ENCODE measurements at places on chromosomes 11 and 22.

DNA sequence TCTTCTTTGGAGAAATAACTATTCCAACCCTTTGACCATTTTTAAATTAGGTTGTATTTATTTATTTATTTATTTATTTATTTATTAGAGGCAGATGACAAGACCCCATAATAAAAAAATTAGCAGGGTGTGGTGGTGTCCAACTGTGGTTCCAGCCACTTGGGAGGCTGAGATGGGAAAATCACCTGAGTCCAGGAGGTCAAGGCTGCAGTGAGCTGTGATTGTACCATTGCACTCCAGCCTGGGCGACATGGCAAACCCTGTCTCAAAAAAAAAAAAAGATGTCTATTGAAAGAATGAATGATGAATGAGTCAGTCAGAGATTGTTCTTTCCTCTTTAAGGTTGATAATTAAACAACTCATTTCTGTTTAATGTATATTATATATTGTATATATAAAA is 129.6 kb downstream of the WNT11 start:
- DNase-seq = no peak

- peak; percentile 64 for DNase-seq
These were observed 34.2 kb downstream of the PHF21B start for GRCh38 chr22:44975427-44976262.

DNA sequence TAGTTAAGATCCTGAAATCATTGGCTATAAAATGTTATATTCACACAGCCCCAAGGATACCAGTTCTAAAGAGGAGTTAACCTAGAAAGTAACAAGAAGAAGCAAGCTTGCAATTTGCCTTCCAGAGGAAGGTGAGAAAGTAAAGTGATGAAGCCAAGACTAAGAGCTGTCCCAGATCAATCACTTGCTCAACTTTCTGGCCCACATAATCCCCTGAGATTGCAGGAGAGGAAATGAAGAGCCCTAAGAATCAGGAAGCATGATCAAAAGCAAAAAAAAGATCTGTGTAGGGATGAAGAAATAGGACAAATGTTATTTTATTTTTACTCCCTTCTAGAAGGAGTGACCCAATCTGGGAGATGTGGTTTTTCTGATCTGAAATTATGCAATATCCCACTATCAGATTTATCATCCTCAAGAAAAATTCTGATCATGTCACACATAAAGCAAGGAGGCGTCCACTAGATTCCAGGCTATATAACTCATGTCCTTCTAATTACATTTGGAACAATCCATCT is 180.3 kb upstream of the GUCY1A2 start:
- no peak for DNase-seq

DNA sequence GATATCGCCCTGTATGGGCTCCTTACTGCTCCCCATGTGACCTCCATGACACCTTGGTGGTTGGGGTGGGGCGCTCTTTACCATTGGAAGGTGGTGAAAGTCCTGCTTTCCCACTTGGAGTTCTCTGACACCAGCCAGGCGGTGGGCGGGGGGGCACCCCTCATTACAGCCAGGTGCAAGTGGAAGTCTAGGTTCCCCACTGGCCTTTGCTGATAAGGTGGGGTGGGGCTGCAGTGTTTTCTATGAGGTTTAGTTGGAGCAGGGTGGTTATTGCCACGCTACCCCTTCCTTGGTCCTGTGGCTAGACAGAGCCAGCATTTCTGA is 5.5 kb upstream of the SLC37A2 start:
- DNase-seq = no peak

DNA sequence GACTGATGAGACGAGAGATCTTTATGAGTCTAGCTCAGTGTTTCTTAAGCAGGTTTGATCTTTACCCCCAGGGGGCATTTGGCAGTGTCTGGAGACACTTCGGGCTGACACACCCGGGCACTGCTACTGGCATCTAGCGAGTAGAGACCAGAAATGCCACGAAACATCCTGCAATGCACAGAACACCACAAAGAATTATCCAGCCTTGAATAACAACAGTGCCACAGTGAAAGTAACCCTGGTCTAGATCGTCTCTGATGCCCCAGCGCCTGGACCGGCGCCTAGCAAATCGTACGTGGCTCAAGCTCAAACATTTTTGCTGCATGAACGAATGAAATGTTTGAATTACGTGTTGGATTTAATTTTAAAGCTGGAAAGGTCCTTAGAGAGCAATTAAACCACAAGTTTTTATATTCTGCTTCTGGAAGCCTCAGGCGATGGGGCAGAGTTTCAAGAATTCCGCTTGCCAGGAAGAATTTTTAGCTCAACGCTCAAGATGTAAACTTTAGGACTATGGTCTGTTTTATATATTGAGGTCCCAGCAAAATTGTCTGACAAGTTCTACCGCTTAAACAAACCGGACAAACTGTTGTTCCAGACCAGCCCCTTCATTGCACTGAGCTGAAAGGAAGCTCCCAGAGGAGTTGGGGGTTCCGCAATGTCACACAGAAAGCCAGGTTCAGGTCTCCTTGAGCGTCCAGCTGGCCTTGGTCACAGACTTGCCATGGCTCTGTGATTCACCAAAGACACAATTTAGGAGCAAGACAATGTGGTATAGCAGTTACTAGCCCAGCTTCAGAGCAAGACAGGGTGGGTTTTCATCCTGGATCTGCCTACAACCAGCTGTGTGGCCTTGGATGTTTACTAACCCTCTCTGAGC is 44.2 kb upstream of the SMTN start:
- DNase-seq = no peak

- no peak for DNase-seq
These were observed 6.0 kb downstream of the CNTF start for GRCh38 chr11:58628446-58628845.

DNA sequence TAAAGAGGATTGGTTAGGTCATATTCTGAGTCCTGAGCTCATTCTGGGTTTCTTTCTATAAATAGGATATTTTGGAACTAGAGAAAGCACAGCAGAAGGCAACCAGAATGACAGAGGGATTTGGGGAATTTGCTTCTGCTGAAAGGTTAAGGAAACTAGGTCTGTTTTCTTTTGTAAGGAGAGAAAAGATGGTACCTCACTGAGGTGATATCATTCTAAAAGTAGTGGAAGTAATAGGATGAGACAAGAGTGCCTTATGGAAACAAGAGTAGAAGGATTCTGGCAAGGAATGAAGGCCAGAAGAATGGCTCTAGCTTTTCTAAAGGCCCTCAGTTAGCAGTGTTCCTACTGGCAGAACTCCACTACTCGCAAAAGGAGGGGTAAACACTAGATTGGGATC is 26.7 kb upstream of the BDNF start:
- no peak for DNase-seq

DNA sequence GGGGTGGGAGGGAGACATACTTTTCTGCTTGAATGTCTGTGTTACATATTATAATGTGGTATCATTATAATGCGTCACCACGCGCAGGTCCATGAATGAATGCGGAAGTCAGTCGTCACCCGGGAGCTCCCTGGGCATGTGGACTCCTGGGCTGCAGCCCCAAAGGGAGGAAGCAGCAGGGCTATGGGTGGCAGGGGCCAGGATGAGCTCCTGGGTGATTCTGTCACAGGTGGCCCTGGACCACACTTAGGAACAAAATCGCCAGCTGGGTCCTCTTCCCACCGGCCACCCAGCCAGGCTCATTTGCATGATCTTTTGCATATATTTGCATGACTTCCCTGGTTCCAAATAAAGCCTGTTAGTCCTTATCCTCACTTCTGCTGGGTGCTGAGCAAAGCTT is 51.2 kb downstream of the KCNJ4 start:
- DNase-seq = no peak

GRCh38 chr11:46983598-46983997 is 47.0 kb downstream of the CSTPP1 start:
- no peak for DNase-seq

DNA sequence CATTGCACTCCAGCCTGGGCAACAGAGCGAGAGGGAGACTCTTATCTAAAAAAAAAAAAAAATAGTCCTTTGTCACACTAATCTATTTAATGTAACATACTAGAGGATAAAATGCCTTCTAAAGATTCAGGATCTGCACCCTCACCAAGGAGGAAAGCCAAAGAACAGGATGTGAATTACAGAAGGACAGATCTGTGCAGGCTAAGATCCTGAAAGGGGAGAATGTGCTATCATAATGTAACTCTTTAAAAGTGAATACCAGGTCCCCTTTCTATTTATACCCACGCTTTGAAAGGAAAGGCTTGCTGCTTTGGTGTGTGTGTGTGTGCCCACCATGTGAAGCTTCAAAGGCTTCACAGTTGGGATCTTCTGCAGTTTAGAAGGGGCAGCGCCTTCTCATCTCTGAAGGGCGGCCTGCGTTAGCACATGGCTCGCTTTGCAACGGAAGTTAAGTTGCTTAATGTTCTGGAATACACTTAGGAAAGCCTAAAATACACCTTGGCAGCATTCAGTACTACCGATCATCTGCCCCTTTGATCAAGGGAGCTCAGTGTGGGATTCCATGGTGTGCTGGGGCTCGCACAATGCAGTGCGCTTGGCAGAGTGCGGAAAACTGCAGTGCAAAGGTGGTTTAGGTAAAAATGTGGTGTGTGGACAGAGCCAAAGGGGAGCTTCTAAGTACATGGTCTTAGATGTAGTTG is 6.8 kb downstream of the CECR2 start:
- no peak for DNase-seq

DNA sequence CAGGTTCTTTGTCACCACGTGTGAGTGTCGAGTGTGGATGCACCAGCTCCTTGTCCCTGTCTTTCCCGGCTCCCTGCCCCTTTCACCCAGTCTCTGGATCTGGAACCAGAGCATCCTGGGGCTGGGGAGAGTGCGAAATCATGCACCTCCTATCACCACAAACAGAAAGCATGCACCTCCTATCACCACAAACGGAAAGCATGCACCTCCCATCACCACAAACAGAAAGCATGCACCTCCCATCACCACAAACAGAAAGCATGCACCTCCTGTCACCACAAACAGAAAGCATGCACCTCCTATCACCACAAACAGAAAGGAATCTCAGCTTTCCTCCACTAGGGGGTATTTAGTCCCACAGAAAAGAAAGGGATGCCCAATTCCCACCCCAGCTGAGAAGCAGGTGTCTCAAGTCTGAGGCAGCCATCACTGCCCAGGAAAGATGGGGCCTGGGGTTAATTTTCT is 5.9 kb upstream of the GLB1L3 start:
- DNase-seq = no peak

GRCh38 chr22:29442976-29443375 is 4.6 kb downstream of the RFPL1 start:
- no peak for DNase-seq

DNA sequence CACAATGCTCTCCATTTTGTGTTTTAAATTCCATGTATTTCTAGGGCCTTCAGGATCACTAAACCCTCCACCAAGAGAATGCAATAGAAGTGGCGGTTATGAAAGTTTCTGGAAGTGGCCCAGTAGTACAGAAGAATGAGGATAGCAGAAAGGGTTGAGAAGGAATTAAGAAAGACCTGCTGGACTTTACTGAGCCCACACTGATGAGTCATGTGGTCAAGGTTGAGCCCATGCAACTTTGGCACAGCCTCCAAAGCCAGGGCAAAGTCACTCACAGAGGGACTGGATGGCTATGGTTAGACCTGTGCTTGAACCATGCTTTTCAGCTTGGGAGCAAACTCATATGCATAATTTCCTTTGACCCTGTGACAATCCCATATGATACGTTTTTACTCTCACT is 102.9 kb upstream of the PLET1 start:
- no peak for DNase-seq

GRCh38 chr22:50621356-50621880 is 6.5 kb downstream of the ARSA start:
- DNase-seq = no peak

DNA sequence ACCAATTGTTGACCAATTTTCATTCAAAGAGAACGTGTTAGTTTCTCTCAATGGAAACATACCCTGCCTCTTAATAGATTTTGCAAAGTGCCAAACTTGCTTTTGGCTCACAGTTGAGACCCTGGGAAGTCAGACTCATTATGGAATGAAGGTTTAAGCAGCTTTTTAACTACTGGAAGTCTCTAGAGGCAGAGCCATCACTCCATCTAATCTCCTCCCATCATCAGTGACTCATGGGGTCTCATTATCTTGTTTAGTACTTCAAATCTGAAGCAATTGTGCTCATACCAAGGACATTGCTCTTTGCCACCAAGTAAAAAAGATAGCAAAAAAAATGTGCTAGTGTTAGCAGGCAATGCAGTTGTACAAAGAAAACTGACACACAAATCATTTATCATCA is 537.1 kb upstream of the LRRC4C start:
- DNase-seq = no peak

GRCh38 chr11:93000511-93001476 is 31.3 kb downstream of the MTNR1B start:
- no peak for DNase-seq

DNA sequence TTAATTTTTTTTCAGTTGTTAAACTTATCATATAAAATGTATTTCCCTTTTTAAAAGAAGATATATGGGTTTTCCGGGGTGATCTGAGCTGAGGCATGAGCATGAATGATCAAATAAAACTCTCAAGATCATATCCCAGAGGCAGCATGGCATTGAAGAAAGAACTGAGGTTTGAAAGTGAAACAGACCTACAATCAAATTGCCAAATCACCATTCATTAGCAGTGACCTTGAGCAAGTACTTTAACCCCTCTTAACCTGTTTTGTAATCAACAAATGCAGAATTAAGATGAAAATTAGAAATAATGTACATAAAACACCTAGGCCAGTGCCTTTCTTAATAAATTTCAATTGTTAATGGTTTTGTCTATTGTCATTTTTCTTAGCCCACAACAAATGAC is 116.0 kb downstream of the RBFOX2 start:
- DNase-seq = no peak

GRCh38 chr11:134044514-134045284 is 24.2 kb upstream of the JAM3 start:
- DNase-seq = no peak

- no peak for DNase-seq
These were observed 3.1 kb downstream of the FAM118A start for GRCh38 chr22:45312856-45313255.

DNA sequence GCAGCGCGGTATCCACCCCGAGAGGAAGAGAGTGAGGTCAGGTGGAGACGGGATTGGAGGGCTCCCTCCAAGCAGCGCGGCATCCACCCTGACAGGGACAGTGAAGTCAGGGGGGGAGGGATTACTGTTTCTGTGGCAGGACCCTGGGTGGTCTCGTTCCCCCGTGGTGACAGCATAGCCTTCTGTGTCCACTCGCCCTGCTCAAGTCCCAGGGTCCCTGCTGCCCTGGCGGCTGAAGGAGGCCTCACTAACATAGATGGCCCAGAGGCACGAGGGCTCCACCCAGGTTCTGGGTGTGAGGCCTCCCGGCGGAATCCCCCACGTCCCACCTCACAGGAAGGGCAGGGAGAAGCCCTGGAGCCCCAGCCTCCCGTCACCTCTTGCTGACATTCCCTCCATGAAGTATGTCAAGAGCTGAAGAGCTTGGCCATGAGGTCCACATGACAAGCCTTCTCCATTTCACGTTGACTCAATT is 636.1 kb downstream of the BRD1 start:
- DNase-seq = no peak

DNA sequence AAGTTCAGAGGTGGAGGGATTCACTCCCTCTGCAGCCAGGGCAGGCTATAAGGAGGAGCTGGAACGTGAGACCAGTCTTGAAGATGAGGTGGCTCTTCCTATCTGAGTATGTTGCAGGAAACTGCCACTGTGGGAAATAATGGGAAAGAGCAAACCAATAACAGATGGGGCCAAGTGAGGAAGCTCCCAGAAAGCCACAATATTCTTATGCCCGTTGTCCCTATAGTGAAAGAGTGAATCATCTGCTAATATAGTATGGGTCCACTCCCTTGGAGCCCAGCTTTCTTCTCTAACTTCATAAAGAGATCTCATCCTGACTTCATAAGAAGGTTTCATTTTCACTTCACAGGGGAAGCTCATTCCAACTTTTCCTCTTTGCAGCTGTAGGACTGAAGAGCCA is 206.4 kb downstream of the BLID start:
- no peak for DNase-seq

Measured in GM18507 (cell line).